Skeletal muscle cell (primary cell): ENCODE measurements at places on chromosomes 2 and 18.
A peak's percentile ranks its signal among the peaks of the same experiment; 100 is the strongest.

GRCh38 chr18:13390196-13390595, 171.6 kb downstream of the LDLRAD4 start:
- DNase-seq: no peak

- DNase-seq: no peak
These were observed 28.3 kb upstream of the B3GNT7 start for GRCh38 chr2:231367178-231367577.

GRCh38 chr2:69237070-69237670, 149.9 kb downstream of the GFPT1 start:
- DNase-seq: no peak

DNA sequence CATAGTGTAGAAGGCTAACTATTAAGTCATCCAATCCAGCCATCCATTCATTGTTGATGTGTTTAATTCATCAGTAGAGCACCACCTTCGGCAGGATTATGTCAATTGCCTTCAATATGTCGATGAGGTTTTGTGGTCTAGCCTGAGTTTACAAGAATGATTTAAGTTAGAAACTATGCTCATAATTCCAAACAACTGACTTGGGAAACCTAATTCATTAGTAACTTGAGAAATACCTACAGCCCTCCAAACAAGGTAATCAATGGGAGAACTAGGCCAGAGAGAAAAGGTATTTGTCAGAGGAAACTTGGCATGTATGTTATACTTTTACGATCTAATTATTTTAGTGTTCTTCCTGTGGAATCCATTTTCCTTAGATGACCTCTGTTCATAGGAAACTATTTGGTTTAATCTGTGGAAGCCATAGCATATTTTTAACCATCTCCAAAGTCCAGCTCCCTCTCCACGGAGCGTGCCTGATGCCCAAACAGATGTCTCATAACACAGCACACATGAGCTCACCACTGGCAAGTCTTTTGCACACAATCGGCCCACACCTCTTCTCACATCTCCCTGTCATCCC, 148.5 kb downstream of the GFPT1 start:
- DNase-seq: no peak

DNA sequence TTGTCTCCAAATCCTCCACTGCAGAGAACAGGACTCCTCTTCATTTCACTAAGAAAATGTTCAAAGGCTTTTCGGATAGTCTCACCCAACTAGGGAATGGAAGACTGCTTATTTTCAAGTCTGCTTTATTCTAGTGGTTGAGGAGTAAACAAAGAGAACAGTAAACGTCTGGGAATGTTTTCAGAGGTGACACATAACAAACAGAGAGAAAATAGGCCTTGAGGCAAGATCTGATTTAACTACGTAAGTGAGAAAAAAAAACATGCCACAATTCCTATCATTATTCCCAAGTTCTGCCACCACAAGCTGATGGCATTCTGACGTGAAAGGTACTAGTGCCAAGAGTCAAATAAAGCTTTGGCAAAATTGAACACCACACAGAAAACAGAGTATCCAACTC, 16.7 kb upstream of the WIPF1 start:
- no peak for DNase-seq

- DNase-seq: no peak
These were observed 143.3 kb downstream of the C1D start for GRCh38 chr2:67919490-67919889.

GRCh38 chr2:120594856-120595685, 140.6 kb upstream of the GLI2 start:
- no peak for DNase-seq

- DNase-seq: no peak
These were observed 548 bp upstream of the FBLN7 start for GRCh38 chr2:112137516-112138158.

DNA sequence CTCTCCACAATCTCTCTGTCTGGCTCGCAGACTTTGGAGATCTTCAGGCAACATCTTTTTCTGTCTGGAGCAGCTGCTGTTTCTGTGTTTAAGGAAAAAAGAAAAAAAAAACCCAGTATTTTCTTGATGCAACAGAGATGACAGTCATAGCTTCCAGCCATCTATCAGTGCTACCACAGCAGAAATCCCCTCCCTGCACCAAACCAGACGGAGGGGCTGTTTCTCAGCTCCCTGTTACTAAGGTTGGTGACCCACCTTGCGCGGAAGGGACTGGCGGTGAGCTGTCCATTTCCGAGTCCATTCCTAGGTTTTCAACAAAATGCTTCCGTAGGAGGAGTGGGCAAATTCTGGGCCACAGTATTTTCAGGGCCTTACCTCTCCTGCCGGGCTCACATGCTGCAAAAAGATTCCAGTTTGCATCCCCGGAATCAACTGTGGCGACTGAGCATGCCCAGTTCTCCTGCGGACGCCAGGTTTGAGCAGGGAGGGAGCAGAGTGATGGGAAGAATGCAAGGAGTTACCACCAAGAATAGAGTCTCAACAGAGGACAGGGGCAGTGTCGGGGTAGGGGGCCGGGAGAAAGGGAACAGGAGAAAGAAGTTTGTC, 1.2 kb downstream of the SLC4A10 start:
- DNase-seq: no peak

GRCh38 chr2:236485519-236485918, 84.1 kb upstream of the ACKR3 start:
- DNase-seq: no peak

DNA sequence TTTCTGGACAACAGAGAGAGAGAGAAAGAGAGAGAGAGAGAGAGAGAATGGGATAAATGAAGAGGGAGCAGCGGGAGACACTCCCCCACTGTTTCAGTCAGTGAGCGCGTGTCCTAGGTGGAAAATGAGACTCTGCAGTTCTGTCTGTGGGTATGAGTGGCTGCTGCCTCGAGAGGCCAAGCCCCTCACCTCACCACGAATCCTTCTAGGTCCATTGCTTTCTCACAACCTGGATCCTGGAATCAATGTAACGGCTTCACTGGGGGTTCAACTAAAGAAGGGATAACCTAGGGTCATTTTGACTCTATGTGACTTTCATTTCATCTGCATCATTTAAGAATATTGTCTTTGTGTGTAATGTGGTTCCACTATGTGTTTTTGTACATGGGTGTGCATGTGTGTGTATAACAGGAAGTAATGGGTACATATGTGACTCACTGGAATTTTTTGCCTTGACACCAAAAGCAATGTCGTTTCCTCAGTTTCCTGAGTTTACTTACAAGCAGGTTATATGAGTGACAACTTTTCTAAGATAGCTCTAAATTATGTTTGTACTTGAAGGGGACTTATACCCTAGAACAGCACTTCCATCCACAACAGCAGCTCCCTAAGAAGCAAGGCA, 221.4 kb upstream of the TRIB2 start:
- no peak for DNase-seq

DNA sequence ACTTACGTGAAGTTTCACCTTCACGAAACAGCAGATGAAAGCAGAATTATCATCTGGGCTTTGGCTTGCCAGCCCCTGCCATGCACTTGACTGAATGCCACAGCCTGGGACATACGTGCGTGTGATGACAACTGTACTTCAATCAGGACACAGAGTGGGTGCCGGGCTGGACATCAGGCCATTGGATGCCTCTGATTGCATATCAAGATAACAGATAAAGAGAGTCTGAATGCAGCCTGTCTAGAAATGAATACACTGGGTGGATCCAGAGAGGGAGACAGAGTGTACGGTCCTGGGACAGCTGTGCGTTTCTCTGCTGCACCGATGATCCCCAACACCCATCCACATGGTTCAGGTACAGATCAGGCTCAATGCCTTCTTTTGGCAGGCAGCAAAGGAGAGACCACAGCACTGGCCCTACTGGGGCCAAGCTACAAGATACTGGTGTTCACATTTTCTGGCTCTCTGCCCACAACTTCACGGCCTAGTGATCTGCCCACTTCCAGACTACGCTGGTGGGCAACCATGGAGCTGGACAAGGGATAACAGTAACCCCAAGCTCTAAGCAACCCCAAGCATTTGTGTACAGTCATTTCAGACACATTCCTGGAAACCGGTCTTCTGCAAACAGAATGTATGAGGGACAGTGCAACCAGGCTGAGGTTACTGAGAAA, 35.6 kb downstream of the FBLN7 start:
- DNase-seq: no peak

GRCh38 chr2:47737-48136, 1.4 kb upstream of the FAM110C start:
- no peak for DNase-seq

DNA sequence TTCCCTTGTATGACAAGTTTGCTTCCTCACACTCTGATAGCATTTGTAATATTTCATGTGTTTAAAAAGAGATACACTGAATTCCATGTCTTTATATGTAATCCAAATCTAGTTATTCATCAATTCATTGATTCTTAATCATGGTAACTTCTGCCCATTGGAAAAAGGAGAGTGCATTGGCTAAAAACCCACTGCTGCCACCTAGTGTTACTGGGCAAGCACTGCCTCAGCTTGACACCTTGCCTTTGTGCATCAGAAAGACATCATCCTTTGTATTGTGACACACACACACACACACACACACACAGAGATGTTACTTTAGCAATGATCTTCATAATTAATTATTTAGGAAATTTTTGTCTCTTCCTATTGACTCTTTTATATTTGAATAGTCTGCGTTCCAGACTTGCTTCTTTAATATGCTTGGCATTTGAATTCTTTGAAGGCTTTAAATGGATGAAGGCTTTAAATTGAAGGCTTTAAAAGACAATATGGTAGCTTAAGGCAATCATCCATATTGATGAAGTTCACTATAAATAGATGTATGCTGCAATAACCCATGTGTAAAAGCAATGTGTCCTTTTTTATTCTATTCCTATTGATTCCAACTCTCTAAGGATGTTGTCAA, 414.2 kb upstream of the CHST9 start:
- DNase-seq: no peak

DNA sequence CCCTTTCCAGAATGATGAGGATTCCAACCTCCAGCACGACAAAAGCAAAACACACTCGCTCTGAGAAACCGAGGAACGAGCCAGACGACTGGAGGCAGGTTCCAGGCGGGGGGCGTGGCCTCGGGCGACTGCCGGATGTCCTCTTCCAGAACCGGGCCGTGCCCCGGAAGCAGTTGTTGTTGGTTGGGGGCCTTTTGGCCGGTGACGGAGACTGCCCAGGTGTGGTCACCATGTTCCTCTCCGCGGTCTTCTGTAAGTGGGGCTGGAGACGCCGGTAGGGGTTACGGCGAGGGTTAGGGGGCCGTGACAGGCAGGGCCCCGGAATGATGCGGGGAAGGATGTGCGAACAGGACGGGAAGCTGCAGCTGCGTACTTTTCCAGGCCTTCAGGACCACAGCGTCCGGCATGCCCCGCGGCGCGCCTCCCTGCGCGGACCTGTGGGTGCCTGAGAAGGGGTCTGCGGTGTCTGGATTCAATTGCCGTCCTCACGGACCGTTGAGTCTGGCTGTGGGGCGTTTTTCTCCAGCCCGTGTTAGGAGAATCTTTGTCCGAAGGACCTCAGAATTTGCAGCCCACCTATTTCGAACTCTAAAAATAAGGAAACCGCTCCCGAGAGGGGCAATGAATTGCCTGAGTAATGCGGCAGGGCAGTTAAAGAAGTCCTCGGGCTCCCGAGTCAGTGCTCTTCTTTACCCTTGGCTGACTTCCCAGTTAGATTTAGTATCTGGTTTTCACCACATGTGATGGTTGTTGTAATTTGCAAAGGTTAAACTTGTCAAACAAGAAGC, at the start of gene MRPL33:
Gene MRPL33 (plus strand): TSS at position 172 of the 788 bp plus-strand sequence. CDS start 59 bp downstream, at position 231.
- peak; percentile 51 for DNase-seq

DNA sequence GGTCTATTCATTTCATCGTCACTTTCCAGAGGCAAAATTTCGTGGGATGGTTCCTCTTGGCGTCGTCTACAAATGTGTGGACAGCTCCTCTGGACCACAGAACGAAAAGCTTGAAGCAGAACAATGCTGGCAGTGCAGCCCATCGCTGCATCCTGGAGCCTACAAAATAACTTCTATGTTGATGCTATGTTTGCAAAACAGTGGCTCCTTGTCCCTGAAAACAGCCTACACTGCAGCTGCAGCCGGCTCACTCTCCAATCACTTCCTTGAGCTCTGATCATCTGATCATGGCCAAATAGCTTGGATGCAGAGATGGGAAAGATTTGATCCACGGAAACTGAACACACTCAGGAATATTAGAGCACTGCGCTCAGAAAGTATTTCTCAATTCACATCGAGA, 60.0 kb downstream of the DOCK10 start:
- no peak for DNase-seq

- DNase-seq: no peak
These were observed 72.1 kb downstream of the NRP2 start for GRCh38 chr2:205754285-205754923.

- no peak for DNase-seq
These were observed 493.0 kb upstream of the NRP2 start for GRCh38 chr2:205189301-205189700.

DNA sequence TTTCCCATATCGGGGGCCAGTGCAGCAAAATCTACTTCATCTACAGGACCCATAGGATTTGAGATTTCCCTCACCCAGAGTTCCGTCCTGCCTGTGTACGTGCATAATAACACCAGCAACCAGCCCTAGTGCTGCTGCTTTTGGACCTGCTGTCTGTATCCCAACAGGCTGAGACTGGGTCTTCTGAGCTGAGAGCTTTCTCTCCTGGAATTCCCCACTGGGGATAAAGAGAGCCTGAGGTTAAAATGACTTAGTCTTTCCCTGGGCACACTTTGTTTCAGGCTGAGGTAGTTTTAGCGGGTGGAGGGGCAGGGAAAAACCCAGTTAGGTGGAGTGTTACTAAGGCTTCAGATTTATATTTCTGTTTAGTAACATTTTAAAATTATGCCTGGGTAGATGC, 62.5 kb downstream of the SERTAD2 start:
- no peak for DNase-seq

DNA sequence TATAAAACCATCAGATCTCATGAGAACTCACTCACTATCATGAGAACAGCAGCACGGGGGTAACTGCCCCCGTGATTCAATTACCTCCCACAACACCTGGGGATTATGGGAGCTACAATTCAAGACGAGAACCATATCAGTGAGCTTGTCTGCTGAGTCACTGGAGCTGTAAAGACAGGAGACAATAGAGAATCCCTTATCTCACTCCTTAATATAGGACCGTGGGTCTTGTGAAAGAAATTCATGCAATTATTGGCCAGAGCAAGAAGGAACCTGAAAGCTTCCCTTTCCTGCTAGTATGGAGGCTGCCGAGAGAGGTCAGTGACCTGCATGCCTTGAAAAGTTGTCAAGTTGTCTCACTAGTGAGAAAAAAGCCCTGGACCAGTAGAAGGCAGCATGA, 9.5 kb upstream of the TNFAIP6 start:
- DNase-seq: no peak

DNA sequence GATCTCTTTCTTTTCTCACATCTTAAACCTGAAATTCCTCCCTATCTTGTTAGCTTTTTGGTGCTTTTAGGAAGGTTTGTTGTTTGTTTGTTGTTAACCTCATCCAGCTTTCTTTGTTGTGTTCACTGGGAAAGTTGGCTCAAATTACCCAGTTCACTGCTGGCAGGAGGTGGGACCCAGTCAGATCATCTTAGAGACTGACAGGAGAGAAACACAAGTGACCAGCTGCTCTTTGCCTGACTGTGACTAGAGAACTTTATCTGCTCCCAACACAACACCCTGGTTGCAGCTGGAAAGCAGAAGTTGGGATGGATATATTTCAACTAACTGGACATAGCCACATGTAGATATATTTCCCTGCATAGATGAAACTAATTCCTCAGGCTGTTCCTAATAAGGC, 10.0 kb downstream of the MAPK4 start:
- DNase-seq: no peak

- no peak for DNase-seq
These were observed 2.0 kb upstream of the CAPN10 start for GRCh38 chr2:240584486-240585031.

- DNase-seq: no peak
These were observed 60.9 kb downstream of the STK39 start for GRCh38 chr2:168186452-168186851.

- DNase-seq: no peak
These were observed 4.3 kb downstream of the SIX3 start for GRCh38 chr2:44945676-44946371.

- no peak for DNase-seq
These were observed 43.5 kb downstream of the ASAP2 start for GRCh38 chr2:9250091-9250490.
